Hematopoietic multipotent progenitor cell treated with erythropoietin and hydrocortisone succinate and interleukin-3 and kit ligand, for 4 days (in vitro differentiated cells): ENCODE measurements at places on chromosomes 5 and 9.
A peak's percentile ranks its signal among the peaks of the same experiment; 100 is the strongest.

- DNase-seq = no peak
Observed at GRCh38 chr5:164233791-164234190, 728.4 kb downstream of the MAT2B start.

DNA sequence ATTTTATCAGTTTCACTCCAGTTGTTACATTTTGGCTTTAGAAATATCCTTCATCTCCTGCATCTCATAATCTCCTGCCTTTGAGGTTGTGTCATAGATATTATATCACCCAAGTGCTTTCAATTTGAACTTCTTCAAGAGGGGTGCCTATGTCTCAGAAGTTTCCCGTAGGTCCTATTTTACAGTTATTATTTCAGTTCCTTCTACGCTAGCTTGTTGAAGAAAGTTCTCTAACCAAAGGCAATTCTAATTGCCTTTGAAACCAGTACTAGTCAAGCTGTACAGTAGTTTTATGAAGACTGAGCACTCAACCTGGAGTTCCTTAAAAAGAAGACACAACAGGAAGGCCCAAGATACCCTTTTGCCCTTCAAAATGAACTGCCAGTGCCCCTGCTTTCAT lies 116.4 kb downstream of the ZCCHC7 start:
- no peak for DNase-seq

DNA sequence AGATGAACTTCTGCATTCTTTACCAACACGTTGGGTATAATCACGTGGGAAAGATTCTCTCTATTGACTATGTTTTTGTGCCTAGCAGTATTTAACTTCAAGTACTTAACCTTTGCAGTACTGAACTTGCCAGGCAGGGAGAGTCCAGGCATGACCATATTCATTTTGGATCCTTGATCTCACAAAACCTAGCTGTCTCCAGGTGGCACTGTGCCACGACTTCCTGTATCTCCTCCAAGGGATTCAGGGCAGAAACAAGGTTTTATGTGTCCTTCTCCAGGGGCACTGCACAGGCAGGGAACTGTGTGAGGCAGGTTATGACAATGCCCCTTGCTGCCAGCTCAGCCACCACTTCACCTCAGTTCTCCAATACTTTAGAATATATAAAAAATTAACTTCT lies 11.7 kb upstream of the IFNA5 start:
- no peak for DNase-seq

- DNase-seq = no peak
Observed at GRCh38 chr5:59645380-59645779, 248.1 kb downstream of the PDE4D start.

DNA sequence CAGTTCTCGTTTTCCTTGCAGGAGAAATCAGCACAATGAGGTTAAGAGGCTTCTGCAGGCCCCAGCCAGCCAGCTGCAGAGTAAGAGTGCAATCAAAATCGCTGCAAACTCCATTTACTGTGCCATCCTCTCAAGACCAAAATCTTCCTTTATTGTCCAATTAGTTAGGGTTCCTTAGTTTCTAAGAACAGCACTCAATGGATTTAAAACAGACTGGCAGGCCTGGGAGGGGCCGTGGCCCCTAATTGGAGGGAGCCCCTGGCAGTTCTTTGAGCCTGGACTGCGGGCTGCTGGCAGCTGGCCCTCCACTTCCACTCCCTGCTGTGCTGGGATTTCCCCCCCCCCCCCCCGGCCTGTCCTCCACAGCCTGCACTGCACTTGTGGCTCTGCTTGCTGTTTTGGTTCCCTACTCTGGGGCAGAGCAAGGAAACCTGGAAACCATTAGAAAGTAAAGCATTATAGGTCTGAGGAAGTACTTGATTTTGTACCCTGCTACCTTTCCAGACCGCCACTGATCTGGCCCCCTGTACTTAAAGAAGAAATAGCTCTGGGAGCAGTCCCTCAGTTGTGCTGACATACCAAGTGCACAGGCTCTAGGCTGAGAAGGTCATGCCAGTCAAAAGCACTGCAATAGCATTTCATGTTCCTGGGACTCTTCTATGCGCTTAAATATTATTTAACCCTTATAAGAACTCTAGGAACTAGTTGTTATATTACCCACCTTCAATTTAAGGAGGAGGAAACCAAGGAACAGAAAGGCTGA lies 129.0 kb downstream of the APBA1 start:
- DNase-seq = no peak

GRCh38 chr5:90193185-90193822 lies 216.3 kb downstream of the CETN3 start:
- DNase-seq = no peak

DNA sequence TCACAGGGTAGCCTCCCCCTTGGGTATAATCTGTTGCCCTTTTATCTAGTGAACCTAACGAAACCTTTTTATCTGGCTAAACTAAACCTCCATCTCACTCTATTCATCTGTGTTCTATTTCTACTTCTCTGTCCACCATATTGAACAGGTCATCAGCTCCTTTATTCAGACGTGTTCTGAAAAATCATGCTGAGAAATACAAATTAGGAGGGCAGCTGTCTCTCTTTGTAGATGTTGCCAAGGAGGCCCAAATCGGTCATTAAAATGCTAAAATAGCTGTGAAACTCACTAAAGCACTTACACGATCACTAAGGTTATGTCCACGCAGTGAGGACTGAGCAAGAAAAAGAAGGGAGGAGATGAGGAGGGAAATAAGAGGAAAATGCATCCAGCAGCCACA lies 115.6 kb upstream of the RETREG1 start:
- DNase-seq = no peak

DNA sequence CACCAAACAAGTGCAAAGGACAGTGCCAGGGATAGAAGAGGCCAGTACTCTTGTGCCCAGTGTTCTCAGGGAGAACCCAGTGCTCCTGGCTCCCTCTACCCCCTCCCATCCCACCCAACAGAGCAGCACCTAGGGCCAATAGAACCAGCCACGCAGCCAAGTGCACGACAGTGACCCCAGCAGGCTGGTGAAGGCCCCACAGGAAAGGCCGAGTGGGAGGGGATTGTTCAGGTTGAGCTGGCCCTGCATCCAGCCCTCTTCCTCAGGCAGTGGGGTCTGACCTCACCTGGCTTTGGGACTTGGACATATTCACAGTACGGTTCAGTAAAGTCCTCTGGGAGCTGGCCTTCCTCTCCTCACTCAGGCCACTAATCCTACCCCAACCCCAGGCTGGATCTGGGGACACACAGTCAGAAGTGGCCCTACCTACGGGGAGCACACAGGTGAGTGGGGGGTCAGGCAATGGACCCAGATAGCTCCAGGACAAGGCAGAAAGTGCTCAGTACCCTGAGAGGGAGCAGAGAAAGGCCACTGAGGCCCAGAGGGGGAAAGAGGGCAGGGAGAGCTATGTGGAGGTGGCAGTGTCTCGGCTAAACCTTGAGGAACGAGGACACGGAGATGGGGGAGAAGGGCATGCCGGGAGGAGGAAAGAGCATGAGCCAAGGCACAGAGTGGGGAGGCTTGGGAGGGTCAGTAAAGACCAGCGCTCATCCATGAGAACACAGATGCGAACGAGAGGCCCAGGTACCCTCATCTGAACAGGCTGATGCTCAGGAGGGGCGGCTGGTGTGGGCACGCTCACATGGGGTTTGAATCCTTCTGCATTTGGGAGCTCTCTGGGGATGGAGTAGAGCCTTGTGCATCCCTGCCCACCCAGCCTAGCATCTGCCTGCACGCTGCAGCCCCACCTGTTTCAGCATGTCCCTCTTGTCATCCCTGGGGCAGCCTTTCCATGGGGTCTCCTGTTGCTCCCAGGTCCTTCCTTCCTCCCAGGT lies 25.6 kb downstream of the POLR1E start:
- DNase-seq = peak; percentile 42

- no peak for DNase-seq
Observed at GRCh38 chr9:98357921-98358535, 102.6 kb upstream of the TBC1D2 start.

DNA sequence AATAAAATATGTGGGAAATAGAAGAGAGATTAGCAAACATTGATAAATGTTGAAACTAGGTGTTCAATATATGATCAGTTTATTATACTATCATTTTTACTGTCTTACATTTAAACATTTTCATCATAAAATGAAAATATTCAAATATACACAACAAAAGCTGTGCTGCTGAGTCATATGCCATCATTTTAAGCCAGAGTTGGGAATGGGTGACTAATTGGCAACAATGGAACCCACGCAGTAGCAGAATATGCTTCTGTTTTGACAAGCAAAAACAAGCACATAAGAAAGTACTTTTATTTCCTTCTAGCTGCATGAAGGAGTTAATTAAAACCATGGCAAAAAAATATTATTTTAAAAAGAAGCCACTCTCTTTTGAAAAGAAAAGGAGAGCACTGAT lies 340.0 kb upstream of the EDIL3 start:
- no peak for DNase-seq

GRCh38 chr9:98488571-98489312 lies 220.0 kb downstream of the GABBR2 start:
- DNase-seq = no peak

- DNase-seq = no peak
Observed at GRCh38 chr5:178424810-178425177, 165.4 kb downstream of the COL23A1 start.

DNA sequence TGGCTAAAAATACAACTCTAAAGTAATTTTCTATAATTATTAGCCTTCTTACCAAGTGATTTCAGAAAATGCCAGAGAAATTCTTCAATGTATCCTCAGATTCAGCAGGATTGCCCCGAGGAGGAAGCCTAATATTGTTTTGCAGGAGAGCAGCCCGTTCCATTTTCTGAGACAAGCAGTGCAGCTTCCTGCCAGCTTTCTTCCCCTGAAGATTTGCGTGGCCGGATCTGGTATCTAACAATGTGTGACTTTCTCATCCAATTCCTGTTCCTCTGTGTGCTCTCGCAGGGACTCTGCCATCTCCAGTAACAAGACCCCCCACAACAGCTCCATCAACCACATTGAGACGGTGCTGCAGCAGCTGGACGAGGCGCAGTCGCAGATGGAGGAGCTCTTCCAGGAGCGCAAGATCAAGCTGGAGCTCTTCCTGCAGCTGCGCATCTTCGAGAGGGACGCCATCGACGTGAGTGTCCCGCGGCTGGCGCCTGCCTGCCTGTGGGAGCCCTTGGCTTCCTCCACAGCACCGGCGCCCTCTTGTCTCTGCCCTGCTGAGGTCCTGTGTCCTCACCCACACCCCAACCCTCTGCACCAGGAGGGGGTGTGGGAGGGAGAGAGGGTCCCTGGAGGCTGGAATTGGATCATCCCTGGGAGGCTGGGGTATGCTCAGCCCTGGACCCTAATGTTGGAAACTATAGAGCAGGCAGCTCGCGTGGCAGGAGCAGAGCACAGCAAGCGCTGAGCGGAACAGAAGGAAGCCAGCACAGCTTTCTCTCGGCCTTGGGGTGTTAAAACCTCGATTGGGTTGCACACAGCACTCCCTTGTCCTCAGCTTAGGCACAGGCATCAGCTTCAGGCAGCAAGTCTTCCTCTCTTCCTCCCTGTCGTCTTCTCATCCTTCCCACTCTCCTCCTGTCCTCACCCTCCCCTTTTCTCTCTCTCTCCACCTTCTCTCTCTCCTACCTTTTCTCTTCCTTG lies 216.2 kb downstream of the TRIO start:
- no peak for DNase-seq

DNA sequence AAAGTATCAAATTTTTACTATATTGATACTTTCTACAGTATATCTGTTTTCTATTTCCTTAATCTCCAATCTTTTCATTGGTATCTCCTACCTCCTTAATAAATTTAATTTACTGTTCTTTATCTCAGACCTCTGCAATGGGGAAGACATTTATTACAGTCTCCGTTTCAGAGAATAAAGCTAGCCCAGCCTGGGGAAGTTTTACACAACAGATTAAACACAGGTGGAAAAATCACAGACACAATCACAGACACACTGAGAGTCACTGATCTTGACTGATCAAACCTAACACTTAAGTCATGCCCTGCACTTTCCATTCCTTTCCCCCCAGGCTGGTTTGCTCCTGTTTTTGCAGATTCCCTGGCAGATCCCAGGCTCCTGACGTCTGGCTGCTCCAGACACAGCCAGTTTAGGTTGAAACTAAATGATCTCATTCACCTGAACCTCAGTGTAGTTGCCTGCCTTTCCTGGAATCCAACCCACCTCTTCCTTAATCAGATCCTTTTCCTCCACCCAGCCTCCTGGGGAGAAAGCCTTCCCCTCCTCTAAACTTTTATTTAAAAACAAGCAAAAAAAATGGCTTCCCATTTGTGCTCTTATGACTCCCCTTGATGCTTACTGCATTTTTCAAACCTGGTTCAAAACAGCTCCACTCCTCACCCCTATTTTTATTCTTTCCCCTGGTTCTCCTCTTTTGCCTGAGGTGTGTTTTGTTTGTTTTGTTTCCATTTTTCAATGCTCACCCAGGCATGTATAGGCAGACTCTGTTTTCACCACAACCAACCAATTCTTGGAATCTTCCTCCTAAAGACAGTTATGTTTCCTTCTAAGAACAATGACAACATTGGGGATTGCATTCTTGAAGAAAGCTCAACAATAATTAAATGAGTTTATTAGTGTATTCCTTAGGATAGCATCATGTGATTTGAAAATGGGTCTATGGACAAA lies 29.5 kb upstream of the OSMR start:
- DNase-seq = no peak

DNA sequence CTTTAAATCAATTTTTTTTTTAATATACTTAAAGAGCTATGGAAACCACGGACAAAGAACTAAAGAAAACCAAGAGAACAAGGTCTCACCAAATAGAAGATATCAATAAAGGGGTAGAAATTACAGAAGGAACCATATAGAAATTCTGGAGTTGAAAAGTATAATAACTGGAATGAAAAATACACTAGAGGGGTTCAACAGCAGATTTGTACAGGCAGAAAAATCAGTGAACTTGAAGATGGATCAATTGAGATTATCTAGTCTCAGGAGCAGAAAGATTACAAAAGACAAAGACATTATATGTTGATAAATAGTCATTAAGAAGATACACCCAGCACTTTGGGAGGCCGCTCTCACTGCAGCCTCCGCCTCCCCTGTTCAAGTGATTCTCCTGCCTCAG lies 56.1 kb downstream of the GAPVD1 start:
- DNase-seq = no peak

DNA sequence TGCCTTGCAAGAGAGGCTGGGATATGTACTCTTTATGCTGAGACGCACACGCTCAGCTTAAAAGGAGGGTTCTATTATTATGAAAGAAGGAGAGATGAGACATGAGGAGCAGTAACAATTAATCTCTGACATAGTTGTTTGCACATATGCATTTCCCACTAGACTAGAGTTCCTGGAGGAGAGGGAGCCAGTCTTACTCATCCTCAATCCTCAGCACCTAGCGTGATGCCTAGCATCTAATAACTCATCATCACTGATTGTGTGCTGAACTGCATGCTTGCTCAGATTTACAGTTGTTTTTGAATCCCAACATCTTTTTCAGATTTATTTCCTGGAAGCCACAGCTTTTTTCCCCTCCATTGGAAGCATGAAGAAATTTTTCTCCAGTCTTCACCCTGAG lies 35.5 kb downstream of the GCNT4 start:
- DNase-seq = no peak
